ENCODE measurements at places on chromosomes 11 and 22. TPM values are rescaled to one million over a fixed set of nuclear protein-coding genes. Genes with fewer than 3 reads are reported as not detected.

FGF19 gene
- not detected for total RNA-seq

CYB5R2 gene
- total RNA-seq = 4.2 TPM

DBX1 gene
- not detected for total RNA-seq

GPHA2 gene
- total RNA-seq = not detected

MS4A6E gene
- total RNA-seq = 3.6 TPM
